Pancreas (tissue), 10 donors: ENCODE measurements at places on chromosomes 3 and 15. TPM values are rescaled to one million over a fixed set of nuclear protein-coding genes. Genes with fewer than 3 reads are reported as not detected.

DNA sequence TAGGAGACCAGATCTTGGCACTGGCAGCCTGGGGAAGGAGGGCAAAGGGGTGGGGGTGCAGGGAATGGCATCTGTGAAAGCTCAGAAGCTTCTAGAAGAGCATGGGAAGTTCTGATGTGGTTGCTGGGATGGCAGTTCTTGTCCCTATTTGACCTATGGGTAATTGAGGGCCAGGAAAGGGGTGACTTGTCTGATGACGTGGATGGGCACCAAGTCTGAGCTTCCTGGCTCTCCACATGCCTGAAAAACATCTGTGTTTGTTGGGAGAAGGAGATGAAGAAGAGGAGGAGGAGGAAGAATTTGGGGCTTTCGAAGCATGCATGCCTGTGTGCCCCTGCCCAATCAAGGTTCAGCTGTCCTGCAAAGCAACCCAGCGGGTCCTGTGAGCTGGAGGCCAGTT lies 158.8 kb downstream of the SMAD6 start:
- no peaks in the 10 kb centered on the region for H3K4me1 ChIP-seq
- no peaks in the 10 kb centered on the region for H3K36me3 ChIP-seq
- no peak for DNase-seq
- no peak overlapping the region for H3K27ac ChIP-seq
- H3K4me3 ChIP-seq: no peak overlapping the region
- H3K27me3 ChIP-seq: no peaks in the 10 kb centered on the region

DNA sequence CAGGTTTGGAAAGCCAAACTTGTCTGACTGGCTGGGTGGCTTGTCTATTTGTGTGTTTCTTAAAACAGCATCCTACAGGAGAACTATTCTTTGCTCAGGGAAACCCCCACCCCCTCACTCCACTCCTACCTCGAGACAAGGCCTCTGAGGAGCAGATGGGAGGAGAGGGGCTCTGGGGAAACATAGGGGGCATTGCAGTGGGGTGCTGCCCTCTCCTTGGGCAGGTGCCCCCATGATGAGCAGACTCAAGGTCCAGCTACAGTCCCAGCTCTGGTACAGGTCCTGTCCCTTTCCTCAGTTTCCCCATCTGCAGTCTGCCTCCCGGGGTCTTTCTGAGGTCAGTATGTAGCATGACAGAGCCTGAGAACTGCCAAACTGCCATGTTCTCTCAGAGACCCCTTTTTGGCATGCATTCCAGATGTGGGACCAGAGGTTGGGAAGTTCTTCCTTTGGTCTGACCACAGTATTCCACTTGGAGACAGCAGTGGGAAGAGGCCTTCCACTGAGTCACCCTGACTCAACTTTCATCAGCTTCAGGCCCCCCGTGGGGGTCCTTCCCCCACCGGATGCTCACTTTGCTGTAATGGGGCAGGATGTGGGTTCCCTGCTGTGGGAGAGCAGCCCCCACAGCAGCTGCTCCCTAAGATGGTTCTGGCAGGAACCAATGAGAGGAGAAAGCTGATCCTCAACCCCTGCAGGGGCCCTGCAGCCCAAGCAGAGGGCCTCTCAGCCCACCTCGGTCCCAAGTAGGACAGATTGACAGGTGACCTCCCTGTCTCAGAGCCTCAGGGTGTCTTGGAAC lies 32.3 kb upstream of the CYP11A1 start:
- H3K36me3 ChIP-seq: no peaks in the 10 kb centered on the region
- H3K27me3 ChIP-seq: no peaks in the 10 kb centered on the region
- DNase-seq: no peak
- H3K27ac ChIP-seq: no peak overlapping the region
- H3K4me1 ChIP-seq: no peaks in the 10 kb centered on the region

- no peaks in the 10 kb centered on the region for H3K36me3 ChIP-seq
- no peak for DNase-seq
- no peak overlapping the region for H3K27ac ChIP-seq
- no peak overlapping the region for H3K4me3 ChIP-seq
- no peaks in the 10 kb centered on the region for H3K27me3 ChIP-seq
- H3K4me1 ChIP-seq: no peaks in the 10 kb centered on the region
Observed at GRCh38 chr15:31012455-31012854, 21.0 kb upstream of the MTMR10 start.

GRCh38 chr15:78457101-78457500 lies 19.1 kb downstream of the IREB2 start:
- peaks cover 17% of the 10 kb centered on the region for H3K4me1 ChIP-seq
- H3K36me3 ChIP-seq: no peaks in the 10 kb centered on the region
- H3K4me3 ChIP-seq: no peak overlapping the region
- no peak for DNase-seq

The UBE2Q2 gene
- total RNA-seq: 10.6 TPM
